Stimulated activated CD4-positive, alpha-beta T cell treated with anti-CD3 and anti-CD28 coated beads, Interleukin-1b, Interleukin-23, amount 100 ng/mL, for 24 hours (primary cell): ENCODE measurements at places on chromosomes 11 and 22.

DNA sequence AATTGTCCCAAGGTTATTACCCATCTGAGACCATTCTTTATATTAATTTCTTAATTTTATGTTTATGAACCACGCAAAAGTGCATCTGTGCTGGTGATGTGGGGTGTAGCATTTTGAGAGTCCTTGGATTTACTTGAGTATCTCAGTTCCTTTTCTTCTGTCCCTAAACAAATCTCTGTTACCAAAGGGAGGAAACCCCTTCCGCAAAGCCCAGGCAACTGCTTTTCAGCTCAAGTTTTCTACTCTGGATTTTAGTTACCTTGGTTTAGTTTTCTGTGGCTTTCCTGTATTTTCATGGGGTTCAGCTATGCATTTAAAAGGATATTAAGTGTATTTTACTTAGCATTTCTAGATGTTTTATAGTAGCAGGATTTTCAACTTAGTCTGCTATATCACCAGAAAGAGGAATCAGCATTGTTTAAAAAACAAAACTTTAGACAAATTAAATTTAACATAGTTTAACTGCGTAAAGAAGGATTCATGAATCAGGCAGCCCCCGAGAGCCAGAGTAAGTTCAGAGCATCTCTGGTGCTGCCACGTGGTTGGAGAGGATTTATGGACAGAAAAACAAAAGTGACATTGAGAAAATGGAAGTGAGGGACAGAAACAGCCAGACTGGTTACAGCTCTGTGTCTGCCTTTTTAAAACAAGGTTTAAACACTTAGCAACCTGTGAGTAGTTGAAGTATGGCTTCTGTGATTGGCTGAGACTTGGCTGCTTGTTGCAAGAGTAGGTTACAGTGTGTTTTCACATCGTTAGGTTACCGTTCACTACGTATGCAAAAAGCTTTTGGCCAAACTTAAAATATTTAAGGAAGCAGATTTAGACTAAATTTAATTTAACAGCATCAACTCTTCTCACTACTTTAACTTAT is 9.6 kb downstream of the ADM start:
- no peak for DNase-seq

DNA sequence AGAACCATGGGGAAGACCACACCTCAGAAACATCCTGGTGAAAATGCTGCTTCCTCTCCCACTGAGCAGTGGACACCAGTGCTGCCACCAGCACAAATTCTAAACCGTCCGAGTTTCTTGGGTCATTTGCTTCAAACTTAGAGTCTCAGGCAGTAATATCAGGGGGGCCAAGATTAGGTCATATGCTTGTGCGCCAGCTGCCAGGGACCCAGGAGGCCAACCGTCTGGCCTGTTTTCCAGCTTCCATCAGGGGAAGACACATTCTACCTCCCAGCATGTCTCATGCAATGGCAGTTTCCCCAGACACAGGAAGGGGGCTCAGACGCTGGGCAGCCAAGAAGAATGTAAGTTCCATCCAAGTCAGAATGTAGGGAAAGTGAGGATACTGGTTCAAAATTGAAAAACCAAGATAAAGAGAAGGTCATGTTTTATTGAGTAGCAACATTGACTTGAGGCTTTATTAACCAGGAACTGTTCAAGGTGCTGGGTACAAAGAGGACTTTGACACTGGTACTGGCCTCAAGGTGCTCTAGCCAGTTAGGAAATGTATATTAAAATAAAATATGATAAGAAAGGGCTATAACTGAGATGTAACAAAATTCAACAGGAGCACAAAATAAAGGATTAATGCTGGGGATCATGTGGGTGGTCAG is 59.7 kb upstream of the EED start:
- DNase-seq = no peak

DNA sequence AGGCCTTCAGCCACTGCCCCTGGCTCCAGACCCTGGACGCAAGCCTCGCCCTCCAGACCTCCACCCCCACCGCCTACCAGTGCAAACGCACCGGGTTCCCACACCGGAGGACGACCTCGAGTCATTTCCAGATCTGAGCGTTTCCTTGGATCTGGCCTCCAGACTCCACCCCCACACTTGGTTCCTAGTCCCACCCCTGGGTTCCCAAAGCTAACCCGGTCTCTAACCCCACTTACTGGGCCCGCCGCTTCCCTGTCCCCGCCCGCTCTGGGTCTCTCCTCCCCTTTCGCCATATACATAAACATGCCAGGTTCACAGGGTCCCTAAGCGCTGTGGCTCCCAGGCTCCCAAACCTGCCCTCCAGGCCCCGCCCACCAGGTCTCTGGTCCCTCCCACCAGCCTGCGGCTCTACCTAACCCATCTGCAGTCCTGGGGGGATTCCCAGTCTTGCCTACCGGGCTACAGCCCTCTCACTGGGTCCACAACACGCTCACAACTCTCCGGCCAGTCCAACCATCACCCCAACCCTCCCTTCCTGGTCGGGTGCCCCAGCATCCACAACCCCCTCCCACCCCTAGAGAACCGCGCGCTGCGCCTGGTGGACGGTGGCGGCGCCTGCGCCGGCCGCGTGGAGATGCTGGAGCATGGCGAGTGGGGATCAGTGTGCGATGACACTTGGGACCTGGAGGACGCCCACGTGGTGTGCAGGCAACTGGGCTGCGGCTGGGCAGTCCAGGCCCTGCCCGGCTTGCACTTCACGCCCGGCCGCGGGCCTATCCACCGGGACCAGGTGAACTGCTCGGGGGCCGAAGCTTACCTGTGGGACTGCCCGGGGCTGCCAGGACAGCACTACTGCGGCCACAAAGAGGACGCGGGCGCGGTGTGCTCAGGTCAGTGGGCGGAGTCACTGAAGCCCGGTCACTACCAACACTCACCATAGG is 36.7 kb downstream of the CD6 start:
- DNase-seq = no peak

DNA sequence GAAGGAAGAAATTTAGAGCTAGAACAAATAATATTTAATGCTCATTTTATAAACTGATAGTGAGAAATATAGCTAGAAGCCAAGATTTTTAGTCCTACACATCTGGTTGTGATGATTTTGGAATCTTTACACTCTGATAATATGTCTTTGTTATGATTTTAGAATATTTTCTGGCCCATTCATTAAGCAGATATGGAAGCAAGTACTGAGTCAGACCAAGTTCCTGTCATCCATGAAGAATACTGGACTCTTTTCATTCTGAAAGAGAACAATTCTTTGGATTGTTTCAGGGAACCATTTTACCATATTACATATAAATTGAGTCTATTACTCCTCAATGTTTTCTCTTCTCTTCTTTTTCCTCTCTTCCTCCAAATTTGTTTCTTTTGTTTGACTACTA is 227.4 kb downstream of the TMEM135 start:
- DNase-seq = no peak

- DNase-seq = no peak
Measured at GRCh38 chr11:125502198-125502597, 6.1 kb upstream of the FEZ1 start.

GRCh38 chr11:33703234-33703633 is 2.6 kb upstream of the C11orf91 start:
- DNase-seq = no peak

DNA sequence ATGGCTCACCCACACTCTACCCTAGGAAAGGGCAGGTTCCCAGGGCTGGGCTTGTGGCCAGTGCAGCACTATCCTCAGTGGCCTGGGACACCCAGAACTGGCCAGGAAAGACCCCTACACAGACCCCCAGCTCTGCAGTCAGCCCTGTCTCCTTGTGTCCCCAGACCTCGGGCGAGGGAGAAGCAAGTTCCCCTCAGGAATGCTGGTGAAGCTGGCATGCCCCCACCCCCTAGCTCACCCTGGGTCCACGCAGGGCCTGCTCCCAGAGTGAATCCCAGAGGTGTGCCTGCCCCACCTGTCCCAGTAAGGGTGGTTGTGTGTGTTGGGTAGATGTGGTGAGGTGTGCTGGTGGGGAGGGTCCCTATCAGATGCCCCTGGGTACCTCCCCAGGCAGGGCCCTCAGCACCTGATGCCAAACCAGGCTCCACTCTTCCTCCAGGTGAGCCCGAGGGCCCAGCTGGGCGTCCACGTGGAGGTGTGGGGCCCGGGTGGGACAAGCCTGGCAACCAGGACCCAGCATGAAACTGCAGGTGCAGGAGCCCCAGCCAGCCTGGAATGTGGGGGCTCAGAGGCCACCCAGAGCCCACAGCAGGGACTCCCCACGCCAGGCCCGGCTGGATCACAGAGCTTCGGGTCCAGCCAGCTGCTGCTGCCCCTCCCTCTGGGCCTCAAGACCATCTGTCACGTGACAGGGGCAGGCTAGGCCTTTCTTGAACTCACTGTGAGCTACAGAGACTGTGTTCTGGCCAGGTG is 48.4 kb upstream of the KCNQ1OT1 start:
- DNase-seq = no peak

DNA sequence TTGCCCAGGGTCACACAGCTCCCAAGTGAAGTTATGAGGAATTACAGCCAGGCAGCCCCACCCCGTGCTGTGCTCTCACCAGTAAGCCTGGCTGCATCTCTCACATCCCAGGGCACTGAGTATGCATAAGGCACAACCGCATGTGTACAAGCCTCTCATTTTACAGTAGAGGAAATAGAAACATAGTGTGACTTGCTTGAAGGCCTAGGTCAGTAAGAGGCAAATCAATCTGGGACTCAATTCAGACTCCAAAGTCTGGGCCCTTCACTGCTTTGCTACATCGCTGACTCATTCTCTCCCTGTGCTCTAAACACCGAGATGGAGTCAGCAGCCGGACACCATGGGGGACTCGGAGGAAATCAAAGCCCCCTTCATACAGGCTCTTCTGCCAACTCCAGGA is 7.9 kb downstream of the ABTB2 start:
- no peak for DNase-seq

DNA sequence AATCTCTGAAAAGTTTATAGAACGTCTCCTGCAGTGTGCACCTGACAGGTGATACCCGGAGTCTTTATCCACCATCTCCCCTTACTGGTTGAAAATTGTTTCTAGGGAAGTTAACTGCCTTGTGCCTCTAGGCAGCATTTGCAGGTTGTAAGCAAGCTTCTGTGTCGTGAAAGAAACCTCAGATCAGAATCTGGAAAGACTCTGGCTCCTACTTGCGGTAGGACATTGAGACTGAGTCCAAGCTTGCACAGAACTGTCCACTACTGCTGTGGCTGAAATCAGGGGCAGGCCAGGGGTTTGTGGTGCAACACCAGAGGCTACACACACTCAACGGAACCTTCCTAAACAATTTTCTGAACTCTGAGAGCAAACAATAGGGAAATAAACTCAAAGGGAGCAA is 34.8 kb upstream of the MYOD1 start:
- no peak for DNase-seq
